ENCODE measurements at places on chromosomes 1 and 21.

- DNase-seq, result peak; percentile 86
These were observed 37.1 kb upstream of the RAP1GAP start for GRCh38 chr1:21706151-21706835.

DNA sequence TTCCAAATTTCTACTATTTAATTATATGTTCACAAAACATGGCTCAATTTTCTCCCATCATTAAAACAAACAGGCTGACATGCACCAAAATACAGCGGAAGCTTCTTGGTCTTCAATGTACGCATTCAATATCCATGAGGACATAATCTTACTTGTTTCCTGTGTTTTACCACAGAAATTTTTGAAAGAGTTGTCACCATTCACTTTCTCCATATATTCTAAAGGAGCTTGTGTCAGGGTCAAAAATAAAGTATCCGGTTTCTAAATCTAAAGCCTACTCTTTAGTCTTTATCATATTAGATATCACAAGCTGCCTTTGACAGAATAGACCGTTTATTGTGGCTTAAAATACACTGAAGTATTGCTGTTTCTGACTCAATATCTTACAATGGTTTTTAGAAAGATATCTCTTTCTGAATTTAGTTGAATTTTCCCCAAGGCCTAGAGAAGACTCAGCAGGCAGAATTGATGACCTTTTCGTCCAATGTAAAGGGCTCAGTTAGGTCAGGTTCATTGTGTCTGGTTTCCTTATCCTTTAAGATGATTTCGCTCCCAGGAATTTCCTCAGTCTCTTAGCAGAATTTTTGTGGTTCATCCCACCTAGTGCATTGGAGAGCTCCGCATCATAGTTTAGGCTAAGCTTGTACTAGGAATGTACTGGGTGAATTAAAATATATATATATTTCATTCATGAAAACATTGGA, 717.2 kb downstream of the NCAM2 start:
- DNase-seq, result no peak

- no peak for DNase-seq
These were observed 581.8 kb downstream of the PLPP3 start for GRCh38 chr1:55997536-55997935.

DNA sequence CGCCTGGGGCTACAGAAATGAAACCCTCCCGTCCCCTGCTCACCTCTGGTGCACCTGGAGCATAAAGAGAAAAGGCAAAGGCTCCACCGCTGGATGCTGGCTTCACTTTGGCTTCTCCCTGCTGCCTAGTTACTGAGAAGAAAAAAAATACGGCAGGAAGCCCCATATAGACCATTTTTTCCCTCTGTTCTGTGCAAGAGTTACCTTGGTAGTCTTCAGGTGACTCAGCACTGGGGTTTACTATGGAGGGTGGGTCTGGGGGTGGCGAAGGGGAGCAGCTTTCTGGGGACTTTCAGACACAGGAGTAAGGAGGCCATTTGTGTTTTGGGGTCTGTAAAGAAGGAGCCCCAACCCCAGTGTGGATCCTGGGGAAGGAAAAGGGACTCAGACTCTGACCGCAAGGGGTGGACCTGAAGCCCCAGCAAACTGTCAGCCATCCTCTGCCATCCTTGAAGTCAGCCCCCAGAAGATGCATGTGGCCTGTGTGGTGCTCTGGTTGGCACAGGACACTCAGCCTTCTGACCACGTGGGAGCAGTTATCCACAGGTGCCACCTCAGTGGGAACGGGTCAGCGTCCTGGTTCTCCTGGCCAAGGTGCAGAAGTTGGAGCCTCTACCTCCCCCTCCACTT, 25.9 kb upstream of the EPS8L3 start:
- DNase-seq, result no peak

GRCh38 chr1:46194641-46195193, 3.5 kb downstream of the POMGNT1 start:
- DNase-seq, result no peak

DNA sequence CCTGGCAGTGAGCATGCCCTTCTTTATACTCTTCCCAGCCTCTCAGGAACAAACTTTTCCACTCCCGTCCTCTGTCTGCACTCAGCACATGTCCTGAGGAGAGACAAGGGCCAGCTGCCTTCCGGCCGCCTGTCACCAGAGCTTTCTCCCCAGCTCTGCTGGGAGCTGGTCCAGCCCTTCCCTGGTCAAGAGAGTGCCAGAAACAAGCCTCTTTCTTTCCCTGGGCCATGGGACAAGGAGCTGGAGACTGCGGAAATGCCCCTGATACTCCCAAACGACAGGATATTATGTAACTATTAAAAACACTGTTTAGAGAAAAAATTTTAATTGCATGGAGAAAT, 10.4 kb downstream of the LAMB3 start:
- peak; percentile 87 for DNase-seq

DNA sequence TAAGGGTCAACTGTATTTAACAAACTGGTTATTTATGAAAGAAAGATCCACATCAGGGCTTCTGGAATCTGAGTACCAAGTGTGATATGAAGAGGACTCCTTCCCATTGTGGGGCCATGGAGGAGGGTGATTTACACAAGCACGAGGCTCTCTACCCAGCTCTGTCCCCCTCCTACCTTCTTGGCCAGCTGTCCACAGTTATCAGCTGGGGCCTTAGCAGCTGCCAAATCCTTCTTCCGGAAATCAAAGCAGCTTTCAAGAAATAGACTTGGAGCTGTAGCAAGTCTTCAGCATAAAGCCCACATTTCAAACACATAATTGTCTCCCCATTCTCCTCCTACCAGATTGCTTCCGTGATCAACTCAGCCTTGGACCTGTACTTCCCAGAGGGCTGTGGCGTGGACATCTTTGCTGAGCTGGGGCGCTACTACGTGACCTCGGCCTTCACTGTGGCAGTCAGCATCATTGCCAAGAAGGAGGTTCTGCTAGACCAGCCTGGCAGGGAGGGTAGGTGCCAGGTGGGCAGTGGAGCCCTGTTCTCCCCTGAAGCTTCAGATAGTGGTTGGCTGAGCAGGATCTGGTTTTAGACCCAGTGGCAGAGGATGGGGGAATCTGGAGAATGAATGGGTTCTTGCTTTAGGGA, 15.5 kb downstream of the AZIN2 start:
- DNase-seq, result no peak

GRCh38 chr1:54428837-54429518, 22.8 kb upstream of the SSBP3 start:
- no peak for DNase-seq

- DNase-seq, result no peak
These were observed 31.3 kb downstream of the PTGFRN start for GRCh38 chr1:116940814-116941599.

- no peak for DNase-seq
These were observed 238.0 kb downstream of the ASTN1 start for GRCh38 chr1:176926330-176927086.

- DNase-seq, result peak; percentile 81
These were observed 101.8 kb downstream of the PRDM16 start for GRCh38 chr1:3170561-3171453.

DNA sequence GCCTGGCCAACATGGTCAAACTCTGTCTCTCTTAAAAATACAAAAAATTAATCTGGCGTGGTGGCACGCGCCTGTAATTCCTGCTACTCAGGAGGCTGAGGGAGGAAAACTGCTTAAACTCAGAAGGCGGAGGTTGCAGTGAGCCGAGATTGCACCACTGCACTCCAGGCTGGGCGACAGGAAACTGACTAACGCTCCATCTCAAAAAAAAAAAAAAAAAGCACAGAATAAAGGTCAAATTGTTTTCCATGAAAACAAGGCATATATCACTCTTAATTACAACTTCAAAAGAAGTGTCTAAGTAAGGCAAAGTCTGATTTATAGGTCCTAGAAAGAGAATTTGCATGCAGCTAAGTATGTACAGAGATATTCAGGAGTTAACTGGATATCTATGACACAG, 25.6 kb downstream of the EYA3 start:
- no peak for DNase-seq

DNA sequence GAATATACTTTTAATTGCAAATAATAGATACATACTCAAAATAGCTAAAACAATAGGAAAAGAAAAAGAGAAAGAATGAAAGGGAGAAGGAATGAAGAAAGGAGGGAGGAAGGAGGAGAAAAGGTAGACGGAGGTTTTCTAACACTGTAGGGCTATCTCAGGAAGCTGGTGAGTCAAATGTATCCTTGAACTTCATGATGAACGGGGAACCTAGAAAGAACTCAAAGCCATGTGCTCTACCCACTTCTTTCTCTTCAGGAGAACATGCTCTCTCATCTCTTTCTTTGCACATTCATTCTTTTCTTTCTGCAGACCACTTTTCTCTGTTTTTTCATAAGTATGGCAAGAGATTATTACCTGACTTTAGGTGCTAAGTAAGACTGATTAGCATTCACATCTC, 37.3 kb upstream of the ZNF644 start:
- no peak for DNase-seq

DNA sequence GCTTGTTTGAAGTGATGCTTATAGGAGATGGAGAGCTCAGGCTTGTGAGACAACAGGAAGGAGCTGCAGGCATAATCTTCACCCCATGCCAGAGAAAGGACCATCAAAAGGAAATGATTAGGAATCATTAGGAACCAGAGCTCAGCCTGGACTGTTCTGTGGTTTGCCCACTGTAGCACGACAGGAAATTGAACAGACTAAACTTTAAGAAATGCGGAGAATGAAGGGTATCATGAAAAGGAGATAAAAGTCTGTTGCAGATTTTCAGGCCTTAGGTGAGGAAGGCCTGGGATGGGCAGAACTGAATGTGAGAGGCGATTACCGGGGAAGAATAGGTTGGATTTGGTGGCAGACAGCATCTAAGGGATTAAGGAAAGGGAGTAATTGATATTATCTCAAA, 292.0 kb upstream of the PLXNA2 start:
- DNase-seq, result no peak

GRCh38 chr1:168623003-168623828, 46.8 kb downstream of the XCL1 start:
- no peak for DNase-seq

GRCh38 chr1:109610609-109611307, 8.7 kb downstream of the GNAT2 start:
- DNase-seq, result no peak

DNA sequence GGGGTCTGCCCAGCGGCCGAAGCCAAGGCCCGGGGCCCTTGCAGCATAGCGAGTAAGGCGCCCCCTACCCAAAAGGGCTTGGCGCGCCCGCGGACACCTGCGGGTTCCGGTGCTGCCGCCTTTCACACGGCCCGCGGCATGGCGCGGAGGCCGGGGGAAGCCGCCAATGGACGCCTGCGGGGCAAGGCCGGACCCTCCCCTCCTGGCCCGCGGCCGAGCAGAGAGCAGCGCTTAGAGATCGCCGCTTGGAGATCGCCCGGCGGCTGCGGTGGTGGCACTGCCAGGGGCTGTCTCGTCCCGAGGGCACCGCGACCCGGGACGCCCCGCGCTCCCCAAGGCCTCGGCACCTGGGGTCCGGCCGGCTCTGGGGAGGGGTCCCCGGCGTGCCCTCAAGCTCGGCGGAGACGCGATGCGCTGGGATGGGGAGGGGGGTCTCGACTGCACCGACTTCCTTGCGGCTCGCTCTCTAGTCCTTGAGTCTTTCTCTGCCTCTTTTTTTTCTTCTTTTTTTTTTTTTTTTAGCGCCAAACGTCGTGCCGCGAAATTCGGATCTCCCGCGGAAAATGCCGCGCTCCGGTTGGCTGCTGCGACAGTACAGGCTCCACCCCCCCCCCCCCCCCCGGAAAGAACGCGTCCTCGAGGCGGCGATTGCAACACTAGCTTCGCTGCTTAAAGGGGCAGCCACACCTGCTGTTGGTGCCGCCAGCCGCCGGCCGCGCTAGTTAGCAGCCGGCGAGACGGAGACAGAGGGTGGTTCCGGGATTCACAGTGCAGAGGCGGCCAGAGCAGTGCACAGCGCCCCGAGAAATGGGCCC, at the start of gene E2F2:
Gene E2F2 (minus strand): TSS at position 487 of the 815 bp plus-strand sequence. CDS start 440 bp downstream, at position 47.
- DNase-seq, result peak; percentile 77

DNA sequence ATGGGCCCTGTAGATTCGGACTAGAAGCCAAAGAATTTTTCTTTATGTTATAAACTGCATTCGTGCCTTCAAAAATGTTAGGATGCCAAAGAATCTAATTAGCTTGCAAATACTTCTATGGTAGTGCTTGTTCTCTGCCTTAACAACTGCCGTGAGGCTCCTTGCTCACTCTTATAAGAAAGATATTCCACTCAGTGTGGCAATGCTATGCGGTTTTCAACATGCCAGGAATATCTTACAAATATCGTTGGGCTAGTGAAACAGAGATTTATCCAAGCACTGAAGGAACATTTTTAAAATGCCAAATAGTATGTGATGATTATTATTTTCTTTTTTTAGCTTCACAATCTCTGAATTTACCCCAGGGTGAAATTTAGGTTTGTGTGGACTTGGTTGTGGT, 198.2 kb downstream of the GREM2 start:
- DNase-seq, result no peak

- DNase-seq, result no peak
These were observed 19.1 kb upstream of the CD101 start for GRCh38 chr1:116982319-116983004.

- DNase-seq, result peak; percentile 82
These were observed 19.7 kb downstream of the CDK18 start for GRCh38 chr1:205523891-205524793.

- no peak for DNase-seq
These were observed 582 bp downstream of the SLC37A1 start for GRCh38 chr21:42513985-42514882.

DNA sequence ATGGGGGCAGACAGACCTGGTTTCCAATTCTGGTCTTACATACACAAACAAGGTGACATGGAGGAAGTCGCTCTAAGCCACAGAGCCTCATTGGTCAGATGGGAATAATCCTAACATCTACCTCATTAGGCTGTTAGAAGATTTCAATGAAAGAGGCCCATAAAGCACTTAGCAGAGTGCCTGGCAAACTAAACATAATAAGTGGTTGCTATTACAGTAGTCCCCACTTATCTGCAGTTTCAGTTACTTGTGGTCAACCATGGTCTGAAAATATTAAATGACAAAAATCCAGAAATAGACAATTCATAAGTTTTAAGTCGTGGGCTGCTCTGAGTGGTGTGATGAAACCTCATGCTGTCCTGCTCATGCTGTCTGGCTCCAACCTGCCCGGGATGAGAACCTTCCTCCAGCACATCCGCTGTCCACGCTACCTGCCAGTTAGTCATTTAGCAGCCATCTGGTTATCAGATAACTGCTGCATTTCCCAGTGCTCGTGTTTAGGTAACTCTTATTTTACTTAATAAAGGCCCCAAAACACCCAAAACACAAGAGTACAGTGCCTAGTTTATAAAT, 112.3 kb downstream of the DDX20 start:
- DNase-seq, result no peak

GRCh38 chr1:150718225-150718891, 2.3 kb downstream of the HORMAD1 start:
- DNase-seq, result no peak

DNA sequence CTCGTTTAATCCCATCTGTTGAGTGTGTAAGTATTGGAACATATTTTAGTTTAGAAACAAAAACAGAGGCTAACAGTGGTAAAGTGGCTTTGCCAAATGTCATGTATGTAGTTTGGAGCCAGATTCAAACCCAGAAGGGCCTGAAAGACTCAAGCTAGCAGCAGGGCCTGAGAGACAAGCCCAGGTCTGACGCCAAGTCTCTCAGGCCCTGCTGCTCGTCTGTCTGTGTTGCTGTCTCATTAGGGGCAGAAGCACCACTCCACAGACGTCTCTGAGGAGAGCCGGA, 8.3 kb downstream of the CITED4 start:
- no peak for DNase-seq
